ENCODE measurements at places on chromosomes 1 and 21.

DNA sequence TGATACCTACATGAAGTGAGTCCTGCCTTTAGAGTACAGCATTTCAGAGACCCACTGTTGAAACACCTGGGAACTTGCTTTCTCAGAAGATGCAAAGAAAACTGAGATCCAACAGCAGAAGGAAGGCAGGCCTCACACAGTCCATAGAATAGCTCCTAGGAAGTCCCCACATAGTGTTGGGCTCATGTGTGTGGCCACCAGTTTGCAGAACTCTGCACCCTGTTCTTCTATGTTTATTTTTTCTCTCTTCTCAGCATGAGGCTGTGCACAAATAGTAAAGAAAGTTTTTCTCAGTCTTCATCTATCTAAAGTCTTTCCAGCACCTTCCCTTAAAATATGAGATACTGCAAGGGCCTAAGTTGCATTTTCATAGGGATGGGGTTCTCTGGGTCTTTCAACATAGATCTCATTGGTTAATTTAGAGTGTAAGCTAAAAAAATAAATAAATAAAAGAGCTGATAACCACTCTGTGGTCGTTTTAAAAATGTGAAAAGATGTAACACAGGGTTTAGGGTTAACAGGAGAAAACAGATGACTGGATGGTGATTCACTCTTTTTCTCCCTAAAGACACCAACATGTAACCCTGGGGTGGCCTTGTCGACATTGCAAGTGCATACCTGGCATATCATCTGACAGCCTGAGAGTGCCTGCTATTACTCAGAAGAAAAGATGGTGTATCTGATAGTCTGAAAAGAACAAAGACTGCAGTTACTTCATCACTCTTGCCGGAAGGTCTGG is 94.6 kb downstream of the ZC3H11B start:
- no peak overlapping the region for H3K27ac ChIP-seq
- H3K4me3 ChIP-seq = no peak overlapping the region
- H3K4me1 ChIP-seq = no peaks in the 10 kb centered on the region
- DNase-seq = no peak

DNA sequence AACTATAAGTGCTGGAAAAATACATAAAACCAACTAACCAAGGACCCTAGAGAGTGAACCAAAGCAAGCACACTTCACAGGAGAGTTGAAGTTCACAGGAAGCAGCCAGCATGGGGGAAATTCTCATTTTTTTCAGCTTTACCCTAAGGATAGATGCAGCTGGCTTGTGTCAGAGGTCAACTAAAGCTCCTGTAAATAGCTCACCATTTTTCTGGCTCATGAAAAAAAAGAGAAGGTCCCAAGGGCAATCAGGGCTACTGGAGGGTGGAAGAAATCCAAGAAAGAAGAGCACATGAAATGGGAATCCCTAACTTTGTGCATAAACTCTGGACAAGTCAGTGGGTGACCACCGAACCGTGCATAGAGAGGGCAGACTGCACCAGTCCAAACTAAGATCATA is 58.3 kb downstream of the KCNJ15 start:
- H3K36me3 ChIP-seq = no peaks in the 10 kb centered on the region
- no peaks in the 10 kb centered on the region for H3K27me3 ChIP-seq
- no peak overlapping the region for H3K27ac ChIP-seq
- no peak for DNase-seq
- H3K4me3 ChIP-seq = no peak overlapping the region
- no peaks in the 10 kb centered on the region for H3K4me1 ChIP-seq

DNA sequence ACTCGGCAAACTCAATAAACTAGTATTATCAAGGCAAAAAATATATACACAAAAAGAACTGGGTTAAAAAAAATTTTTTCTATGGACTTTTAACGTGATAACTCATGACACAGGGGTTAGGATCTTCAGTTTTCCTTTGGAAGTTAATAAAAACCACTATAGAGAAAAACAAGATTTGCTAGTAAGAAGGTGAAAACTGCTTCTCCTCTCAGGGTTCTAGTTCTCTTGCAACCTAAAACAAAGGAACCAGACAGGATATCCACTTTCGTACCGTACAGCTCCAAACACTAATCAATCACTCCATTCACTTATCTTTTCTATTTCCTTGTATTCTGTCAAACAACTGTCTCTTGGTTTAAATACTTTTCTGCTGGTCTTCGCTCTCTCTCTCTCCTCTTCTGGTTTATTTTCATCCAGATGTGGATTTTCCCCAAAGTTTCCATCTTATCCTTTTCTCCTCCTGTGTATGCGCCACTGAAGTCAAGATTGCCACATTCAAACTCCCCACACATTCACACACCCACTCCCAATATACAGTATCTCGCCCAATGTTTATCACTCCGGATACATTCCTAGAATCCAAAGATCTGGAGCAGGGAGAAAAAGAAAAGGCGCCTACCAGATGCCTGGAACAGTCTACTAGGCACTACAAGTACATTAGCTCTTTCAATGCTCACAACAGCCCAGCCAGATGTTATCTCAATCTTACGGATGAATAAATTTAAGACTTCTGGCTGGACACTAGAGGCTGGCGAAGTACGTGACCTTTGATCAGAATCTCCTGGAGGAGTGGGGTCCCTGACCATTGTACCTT is 775 bp upstream of the PRPF38B start:
- H3K27me3 ChIP-seq = no peaks in the 10 kb centered on the region
- peaks cover 39% of the 10 kb centered on the region for H3K4me1 ChIP-seq
- peak overlapping the region; percentile 92 for H3K27ac ChIP-seq
- H3K36me3 ChIP-seq = no peaks in the 10 kb centered on the region

DNA sequence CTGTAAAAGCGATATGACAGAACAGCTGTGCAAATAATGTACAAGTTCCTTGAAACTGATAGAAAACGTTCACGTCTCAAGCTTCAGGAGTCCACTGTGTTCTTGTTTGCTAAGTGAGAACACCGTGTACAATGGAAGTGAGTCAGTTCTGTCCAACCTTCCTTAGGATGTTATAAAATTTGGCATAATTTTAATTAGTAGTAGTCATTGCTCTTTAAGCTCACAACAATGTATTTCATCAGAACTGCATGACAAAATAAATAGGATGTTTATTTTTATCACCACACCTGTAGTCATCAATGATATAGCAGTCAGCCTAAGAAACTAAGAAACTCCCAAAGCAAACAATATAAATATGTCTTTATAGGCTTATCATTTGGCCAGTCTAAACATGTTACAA is 53.0 kb downstream of the RGS2 start:
- no peak overlapping the region for H3K4me3 ChIP-seq
- no peak for DNase-seq
- H3K27ac ChIP-seq = no peak overlapping the region
- no peaks in the 10 kb centered on the region for H3K27me3 ChIP-seq

DNA sequence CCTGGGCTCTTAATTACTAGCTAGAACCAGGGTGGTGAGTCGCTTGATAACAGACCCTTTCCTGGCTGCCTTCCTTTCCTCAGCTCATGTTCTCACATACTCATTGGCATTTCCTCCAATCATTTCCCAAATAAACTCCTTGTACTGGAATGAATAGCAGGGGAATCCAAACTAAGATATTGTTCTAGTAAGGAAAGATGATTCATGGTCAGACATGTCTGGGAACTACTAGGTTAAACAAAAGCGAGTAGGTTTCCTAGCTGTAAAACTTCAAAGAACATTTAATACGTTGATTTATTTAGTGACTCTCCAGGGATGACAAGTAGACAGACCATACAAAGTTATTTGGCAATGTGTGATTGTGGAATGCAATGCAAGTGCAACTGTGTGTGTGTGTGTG is 121.2 kb upstream of the KCNJ6 start:
- H3K27me3 ChIP-seq = no peaks in the 10 kb centered on the region
- no peaks in the 10 kb centered on the region for H3K36me3 ChIP-seq
- no peak overlapping the region for H3K27ac ChIP-seq
- no peak for DNase-seq
- H3K4me1 ChIP-seq = peaks cover 8% of the 10 kb centered on the region

GRCh38 chr1:19739628-19740027 is 60.1 kb downstream of the TMCO4 start:
- H3K36me3 ChIP-seq = peaks cover 13% of the 10 kb centered on the region
- H3K27me3 ChIP-seq = no peaks in the 10 kb centered on the region
- no peak overlapping the region for H3K27ac ChIP-seq
- DNase-seq = no peak
- H3K4me3 ChIP-seq = no peak overlapping the region

- DNase-seq = no peak
- H3K4me1 ChIP-seq = peaks cover 29% of the 10 kb centered on the region
- H3K36me3 ChIP-seq = no peaks in the 10 kb centered on the region
- H3K4me3 ChIP-seq = peak overlapping the region; percentile 70
- H3K27me3 ChIP-seq = no peaks in the 10 kb centered on the region
Observed at GRCh38 chr1:227315629-227316346, 2.5 kb downstream of the CDC42BPA start.

- no peaks in the 10 kb centered on the region for H3K36me3 ChIP-seq
- no peak overlapping the region for H3K4me3 ChIP-seq
- no peaks in the 10 kb centered on the region for H3K27me3 ChIP-seq
- H3K27ac ChIP-seq = peak overlapping the region; percentile 56
Observed at GRCh38 chr1:231415018-231415583, 7.0 kb downstream of the EGLN1 start.

DNA sequence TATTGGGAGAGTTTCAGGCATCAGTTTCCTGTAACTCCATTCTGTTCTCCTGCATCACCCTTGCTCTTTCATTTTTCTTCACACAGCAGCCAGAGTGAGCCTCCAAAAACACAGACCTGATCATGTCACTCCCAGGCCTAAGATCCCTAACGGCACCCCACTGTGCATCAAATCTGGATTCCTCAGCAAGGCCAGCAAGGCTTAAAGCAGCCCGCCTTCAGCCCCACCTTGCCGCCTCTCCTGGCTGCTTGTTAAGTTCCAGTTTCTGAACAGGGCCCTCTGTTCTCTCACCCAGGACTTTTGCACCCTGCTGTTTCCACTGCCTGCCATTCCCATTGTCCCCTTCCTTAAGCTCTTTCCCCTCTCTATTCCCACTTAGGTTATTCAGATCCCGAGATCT is 29.3 kb downstream of the C1orf116 start:
- H3K4me3 ChIP-seq = no peak overlapping the region
- no peaks in the 10 kb centered on the region for H3K4me1 ChIP-seq
- no peaks in the 10 kb centered on the region for H3K27me3 ChIP-seq
- DNase-seq = peak; percentile 52
- H3K36me3 ChIP-seq = no peaks in the 10 kb centered on the region

DNA sequence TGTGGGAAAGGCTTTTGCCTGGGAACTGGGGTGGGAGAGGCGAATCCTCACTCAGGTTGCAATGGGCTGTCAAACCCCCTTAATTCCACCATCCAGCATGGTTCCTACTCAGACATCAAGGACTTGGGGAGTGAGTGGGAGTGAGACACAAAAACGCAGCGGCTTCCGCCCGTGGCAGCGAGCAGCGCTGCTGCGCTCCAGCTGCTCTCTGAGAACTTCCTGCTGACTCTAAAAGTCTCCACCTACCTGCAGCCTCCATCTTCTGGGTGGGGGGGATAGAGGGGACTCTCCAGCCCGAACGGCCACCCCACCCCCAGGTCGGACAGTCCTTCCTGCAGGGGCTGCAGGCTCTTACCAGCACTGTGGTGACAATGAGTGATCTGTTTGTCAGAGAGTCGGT is 184.4 kb downstream of the GRIK3 start:
- no peak overlapping the region for H3K27ac ChIP-seq
- H3K36me3 ChIP-seq = no peaks in the 10 kb centered on the region
- DNase-seq = no peak
- no peaks in the 10 kb centered on the region for H3K27me3 ChIP-seq
- no peak overlapping the region for H3K4me3 ChIP-seq

GRCh38 chr1:6848816-6849215 is 63.6 kb downstream of the CAMTA1 start:
- no peak overlapping the region for H3K4me3 ChIP-seq
- H3K27me3 ChIP-seq = no peaks in the 10 kb centered on the region
- DNase-seq = no peak
- no peaks in the 10 kb centered on the region for H3K4me1 ChIP-seq

Data from vagina (tissue), 2 donors.